T-cell (primary cell): ENCODE measurements at places on chromosomes 2 and 18. TPM values are rescaled to one million over a fixed set of nuclear protein-coding genes. Genes with fewer than 3 reads are reported as not detected.

The SCYGR4 gene
- total RNA-seq: not detected

DNA sequence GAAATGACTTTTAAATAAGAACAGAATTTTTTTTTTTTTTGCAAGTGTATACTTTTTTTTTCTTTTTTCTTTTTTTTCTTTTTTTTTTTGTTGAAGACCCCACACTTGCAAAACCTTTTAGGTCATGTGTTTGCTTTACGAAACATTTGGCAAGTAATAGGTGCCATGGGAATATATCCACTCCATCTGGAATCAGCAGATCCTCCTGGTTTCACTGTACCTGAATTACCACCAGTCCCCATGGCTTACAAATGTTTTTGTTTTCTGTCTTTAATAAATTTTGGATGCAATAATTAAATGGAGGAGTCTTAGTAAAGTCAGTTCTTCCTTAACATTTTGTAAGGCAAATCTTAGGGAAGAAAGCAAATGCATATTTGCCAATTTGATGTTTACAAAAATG is 559.7 kb upstream of the ZEB2 start:
- no peak for DNase-seq
- no peaks in the 10 kb centered on the region for H3K36me3 ChIP-seq
- no peaks in the 10 kb centered on the region for H3K4me1 ChIP-seq
- H3K4me3 ChIP-seq: no peak overlapping the region

DNA sequence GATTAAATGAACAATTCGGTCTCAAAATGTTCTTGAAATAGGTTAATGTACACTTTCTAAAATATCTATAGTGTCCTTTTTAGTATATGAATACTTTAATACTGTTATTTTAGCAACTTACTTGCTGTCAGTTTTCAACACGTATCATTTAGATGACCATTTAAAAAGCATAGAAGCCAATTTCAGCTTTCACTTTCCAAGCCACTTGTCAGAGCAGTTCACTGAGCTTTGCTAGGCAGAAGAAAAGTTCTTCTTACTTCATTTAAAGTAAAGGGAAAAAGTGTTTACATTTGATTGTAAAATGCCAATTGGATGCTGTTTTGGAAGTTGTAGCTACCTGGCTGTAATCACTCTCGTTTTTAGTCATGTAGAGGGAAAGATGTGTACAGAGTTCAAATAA is 126.0 kb downstream of the KCNH7 start:
- H3K27me3 ChIP-seq: no peaks in the 10 kb centered on the region
- no peak overlapping the region for H3K27ac ChIP-seq
- no peaks in the 10 kb centered on the region for H3K36me3 ChIP-seq
- no peak for DNase-seq

The TLX2 gene
- not detected for total RNA-seq

DNA sequence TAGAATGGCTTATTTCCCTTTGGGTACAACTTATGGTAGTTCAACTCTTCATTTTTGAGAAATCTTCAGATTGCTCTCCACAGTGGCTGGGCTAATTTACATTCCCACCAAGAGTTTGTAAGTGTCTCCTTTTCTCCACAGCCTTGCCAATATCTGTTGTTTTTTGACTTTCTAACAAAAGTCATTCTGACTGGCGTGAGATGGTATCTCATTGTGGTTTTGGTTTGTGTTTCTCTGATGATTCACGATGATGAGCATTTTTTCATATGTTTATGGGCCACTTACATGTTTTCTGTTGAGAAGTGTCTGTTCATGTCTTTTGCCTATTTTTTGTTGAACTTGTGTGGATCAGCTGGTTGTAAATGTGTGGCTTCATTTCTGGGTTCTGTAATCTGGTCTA is 871.0 kb downstream of the EPHA4 start:
- DNase-seq: no peak
- no peaks in the 10 kb centered on the region for H3K4me1 ChIP-seq
- no peaks in the 10 kb centered on the region for H3K36me3 ChIP-seq
- no peak overlapping the region for H3K27ac ChIP-seq
- no peak overlapping the region for H3K4me3 ChIP-seq

- no peaks in the 10 kb centered on the region for H3K4me1 ChIP-seq
- H3K27ac ChIP-seq: no peak overlapping the region
- DNase-seq: no peak
Measured at GRCh38 chr18:10757349-10757748, 231.5 kb downstream of the NAPG start.

DNA sequence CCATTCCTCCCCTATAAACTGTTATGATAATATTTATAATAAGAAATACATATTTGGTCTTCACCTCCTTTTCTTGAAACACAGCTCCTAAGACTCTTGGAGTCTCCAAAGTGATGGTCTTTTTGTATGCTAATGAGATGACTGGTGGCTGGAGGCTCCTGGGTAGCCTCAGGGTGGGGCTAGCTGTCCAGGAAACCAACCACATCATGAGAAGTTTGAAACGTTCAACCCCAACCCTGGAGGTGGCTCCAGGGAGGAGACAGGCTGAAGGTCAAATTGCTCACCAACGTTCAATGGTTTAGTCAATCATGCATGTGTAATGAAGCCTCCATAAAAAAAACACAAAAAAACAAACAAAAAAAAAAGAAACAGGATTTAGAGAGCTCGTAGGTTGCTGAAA is 298.7 kb upstream of the MGAT5 start:
- no peaks in the 10 kb centered on the region for H3K27me3 ChIP-seq
- no peak overlapping the region for H3K27ac ChIP-seq
- no peak for DNase-seq
- H3K36me3 ChIP-seq: no peaks in the 10 kb centered on the region
- no peaks in the 10 kb centered on the region for H3K4me1 ChIP-seq
- H3K4me3 ChIP-seq: no peak overlapping the region

The PTPRN gene
- not detected for total RNA-seq

The ANKRD12 gene
- 211 TPM for total RNA-seq
